ENCODE measurements at places on chromosomes 4 and X.

DNA sequence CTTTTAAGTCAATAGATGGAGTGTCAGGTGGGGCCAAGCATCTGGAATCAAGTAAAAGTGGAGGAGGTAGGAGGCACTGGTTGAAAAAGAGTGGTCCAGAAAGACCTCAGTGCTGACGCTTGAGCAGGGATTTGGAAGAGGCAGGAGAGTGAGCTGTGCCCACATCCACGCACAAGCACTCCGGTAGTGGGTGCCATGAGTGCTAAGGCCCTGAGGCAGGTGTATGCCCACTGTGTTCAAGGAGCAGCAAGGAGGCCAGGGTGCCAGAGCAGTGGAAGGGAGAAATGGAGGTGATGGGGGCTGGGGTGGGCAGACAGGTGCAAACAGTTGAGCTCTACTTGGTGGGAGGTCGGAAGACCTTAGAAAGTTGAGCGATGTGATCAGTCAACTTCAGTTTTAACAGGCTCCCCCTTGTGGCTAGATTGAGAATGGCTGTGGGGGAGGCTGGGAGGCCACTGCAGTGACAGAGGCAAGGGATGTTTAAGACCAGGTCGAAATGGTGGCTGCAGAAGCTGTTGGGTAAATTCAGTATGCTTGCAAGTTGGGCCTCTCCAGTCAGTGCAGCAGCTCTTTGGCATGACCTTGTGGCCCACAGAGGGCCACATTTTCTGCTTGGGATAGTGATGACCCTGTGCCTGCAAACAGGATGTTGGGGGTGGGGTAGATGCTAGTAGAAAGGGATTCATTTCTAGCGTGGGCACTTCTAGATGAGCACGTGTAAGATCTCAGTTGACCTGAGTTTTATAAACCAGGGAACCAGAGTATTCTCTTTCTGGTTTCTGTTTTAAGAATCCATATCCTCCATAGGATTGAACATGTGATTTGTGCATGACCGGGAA lies 12.7 kb downstream of the TKTL1 start:
- DNase-seq = peak; percentile 32

DNA sequence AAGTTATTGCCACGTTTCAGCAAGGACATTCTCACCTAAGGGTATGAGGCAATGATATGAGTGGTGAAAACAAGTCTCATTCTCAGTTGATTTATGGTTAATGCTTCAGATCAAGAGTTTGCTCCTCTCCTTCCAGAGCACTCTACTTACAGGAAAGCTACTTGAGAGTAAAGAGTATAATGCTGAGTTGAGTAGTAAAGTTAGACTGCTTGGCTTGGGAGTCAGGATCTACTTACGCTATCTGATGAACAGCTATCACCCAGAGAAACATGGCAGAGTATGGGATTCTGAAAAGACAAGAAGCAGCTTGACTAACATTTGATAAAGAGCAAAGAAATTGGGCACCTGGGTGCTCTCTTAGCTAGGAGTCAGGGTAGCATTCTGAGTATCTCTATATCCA lies 211.8 kb downstream of the GLUD2 start:
- no peak for DNase-seq

- DNase-seq = no peak
Measured at GRCh38 chrX:116872931-116873330, 410.2 kb upstream of the CT83 start.

DNA sequence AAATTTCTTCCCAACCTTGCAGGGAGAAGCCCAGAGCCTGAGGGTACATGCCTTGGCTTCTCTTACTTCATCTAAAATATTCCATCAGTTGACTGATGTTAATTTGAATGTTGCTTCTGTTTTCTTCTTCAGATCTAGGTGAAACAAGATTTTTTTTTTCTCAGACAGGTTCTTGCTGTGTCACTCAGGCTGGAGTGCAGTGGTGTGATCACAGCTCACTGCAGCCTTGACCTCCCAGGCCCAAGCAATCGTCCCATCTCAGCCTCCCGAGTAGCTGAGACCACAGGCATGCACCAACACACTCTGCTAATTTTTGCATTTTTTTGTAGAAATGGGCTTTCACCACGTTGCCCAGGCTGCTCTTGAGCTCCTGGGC lies 62.1 kb upstream of the KLF3 start:
- no peak for DNase-seq

- no peak for DNase-seq
Measured at GRCh38 chr4:3069661-3070199, 4.6 kb downstream of the HTT-AS start.

DNA sequence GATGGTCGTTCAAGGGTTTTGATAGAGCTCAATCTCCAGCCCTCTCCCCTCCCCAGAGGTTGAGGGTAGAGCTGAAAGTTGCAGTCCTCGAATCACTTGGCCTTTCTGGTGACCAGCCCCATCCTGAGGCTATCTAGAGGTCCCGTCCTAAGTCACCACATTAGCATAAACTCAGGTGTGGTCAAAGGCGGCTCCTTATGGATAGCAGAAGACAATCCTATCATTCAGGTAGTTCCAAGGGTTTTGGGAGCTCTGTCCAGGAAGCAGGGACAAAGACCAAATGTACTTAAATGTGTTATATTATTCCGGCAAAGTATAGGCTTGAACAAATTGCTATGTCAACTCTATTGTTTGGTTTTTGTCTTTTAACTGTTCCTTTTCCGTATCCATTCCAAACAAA lies 30.6 kb downstream of the PDK3 start:
- no peak for DNase-seq

GRCh38 chrX:150506486-150506885 lies 61.9 kb upstream of the MTM1 start:
- no peak for DNase-seq

DNA sequence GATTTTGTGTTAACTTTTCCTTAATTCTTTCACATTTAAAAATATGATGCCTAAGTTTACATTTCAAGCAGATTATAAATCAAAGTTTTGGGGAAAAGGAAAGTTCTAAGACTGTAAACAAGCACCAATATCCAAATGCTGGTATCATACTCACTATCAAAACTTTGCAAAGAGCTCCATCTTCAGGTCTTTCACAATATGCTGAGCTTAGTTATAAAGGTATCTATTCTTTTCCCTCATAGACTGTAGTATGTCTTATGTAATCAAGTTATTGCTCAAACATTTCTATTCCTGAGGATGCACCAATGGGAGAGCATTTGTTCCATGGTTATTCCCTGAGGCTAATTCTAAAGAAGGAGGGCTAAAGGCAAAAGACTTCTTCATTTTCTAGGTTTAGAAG lies 207.9 kb upstream of the FAM241A start:
- DNase-seq = peak; percentile 2

- DNase-seq = peak; percentile 76
Measured at GRCh38 chr4:169485791-169486742, 126.3 kb downstream of the NEK1 start.

DNA sequence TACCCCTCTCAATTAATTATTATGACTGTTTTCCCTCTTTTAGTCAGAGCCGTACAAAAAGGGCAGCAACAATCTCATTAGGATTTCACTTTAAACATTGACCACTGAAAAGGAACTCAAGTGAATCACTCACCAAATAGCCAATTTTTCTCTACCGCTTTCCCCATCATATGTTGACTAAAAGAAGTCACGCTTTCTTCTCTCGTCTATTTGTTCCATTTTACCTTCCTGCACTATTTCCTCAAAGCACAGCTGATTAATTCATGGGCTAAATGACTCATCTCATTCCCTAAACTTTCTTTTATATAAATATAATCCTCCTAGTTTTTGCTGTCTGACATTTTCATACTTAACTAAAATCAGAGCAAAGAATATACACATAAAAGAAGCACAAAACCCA lies 8.2 kb downstream of the MID1 start:
- DNase-seq = no peak

GRCh38 chr4:145935253-145936141 lies 3.1 kb downstream of the ZNF827 start:
- DNase-seq = peak; percentile 71

- DNase-seq = no peak
Measured at GRCh38 chr4:176236946-176237345, 32.1 kb downstream of the ASB5 start.

- no peak for DNase-seq
Measured at GRCh38 chr4:107572281-107572680, 147.8 kb downstream of the PAPSS1 start.

GRCh38 chrX:15405846-15406245 lies 21.6 kb upstream of the VEGFD start:
- no peak for DNase-seq

DNA sequence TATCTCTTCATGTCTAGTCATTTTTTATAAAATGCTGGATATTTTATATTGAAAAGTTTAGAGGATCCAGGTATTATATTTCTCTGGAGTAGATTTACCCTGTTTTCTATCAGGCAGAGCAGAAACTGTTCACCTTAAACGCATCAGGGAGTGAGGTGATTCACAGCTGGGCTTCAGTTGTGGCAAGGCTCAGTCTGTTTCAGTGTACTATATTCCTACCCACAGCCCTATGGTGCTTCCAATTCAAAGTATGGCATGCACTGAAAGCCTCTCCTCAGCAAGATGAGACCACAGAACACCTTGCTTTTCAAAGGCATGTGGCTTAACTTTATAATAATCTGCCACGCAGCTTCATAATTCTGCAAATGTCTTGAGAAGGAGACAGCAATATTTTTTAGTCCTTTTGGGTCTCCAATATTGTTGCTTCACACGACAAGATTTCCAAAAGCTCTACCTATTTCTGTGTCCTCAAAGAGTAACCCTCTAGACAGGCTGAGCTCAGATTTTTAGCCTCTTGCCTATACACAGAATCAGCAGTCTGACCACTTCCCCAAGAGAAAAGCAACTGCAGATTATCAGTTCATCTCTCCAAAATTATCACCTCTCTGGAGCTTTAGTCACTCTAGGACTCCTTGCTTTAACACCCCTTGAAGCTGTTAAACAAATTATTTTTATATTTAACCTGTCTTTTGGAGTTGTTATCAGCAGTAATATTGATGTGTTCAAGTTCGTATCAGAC lies 24.4 kb downstream of the PRDM5 start:
- DNase-seq = no peak

DNA sequence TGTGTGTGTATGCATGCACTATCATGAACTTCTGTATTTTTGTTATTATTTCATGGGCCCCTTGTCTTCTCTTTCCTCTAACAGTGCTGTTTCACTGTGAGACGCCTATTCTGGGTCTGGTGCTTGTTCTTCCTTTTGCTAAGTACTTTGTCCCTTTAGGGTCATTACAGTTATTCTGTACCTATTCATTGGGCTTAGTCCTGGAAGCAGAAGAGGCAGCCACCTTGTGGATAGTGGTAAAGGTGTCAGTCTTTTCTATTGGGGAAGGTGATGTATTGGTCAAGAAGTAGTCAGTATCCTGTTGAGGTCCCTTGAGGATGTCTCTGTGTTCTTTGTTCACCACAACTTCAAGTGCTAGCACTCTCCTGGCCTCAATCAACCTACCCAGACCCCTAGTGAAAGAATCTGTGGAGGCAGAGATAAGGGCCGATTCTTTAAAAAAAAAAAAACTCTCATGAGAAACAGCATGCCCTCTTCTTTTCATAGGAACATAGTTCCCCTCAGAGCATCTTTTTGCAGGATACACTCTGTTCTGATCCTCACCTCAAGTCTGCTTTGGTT lies 593.8 kb downstream of the SPRY1 start:
- no peak for DNase-seq

- DNase-seq = no peak
Measured at GRCh38 chr4:13523105-13523477, 21.2 kb downstream of the NKX3-2 start.

DNA sequence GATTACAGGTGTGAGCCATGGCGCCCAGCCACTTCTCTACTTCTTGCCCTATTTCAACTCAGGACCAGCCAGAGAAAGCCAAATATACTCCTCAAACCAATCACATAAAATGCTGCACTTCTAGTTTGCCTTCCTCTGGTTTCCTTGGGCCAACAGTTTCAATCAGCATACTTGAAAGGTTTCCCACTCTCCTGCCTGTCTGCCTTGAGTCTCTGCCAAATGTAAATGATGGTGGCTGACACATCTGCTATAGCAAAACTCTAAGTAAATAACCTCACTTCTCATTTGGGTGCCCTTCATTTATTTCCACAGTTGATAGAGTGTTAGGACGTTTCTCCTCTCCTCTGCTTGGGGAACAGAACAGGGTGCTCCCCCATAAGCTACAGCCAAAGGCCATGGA lies 36.4 kb upstream of the PPA2 start:
- no peak for DNase-seq

DNA sequence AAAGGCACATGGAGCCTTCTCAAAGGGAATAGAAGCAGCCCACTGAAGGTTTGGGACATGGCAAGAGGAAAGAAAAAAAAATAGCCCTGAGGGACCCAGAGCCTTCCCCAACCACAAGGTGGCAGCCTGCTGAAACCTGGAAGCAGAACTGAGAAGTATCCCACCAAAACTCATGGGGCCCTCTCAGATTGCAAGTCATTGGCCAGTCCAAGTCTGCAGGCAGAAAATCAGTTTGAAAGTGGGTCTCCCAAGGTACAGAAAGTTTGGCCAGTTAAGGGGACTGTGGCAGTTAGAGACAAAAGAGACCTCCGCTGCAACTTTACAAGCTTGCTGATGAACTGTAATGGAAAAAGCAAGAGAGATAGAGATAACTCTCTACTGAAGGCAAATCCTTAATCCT lies 155.8 kb downstream of the ANTXR2 start:
- no peak for DNase-seq

GRCh38 chr4:31283679-31284078 lies 563.5 kb downstream of the PCDH7 start:
- no peak for DNase-seq

Measured in midbrain (tissue), 1 donor.